Activated naive CD4-positive, alpha-beta T cell treated with Interleukin-2 at 50 U/mL for 16 hours (primary cell): ENCODE measurements at places on chromosomes 4 and X.

DNA sequence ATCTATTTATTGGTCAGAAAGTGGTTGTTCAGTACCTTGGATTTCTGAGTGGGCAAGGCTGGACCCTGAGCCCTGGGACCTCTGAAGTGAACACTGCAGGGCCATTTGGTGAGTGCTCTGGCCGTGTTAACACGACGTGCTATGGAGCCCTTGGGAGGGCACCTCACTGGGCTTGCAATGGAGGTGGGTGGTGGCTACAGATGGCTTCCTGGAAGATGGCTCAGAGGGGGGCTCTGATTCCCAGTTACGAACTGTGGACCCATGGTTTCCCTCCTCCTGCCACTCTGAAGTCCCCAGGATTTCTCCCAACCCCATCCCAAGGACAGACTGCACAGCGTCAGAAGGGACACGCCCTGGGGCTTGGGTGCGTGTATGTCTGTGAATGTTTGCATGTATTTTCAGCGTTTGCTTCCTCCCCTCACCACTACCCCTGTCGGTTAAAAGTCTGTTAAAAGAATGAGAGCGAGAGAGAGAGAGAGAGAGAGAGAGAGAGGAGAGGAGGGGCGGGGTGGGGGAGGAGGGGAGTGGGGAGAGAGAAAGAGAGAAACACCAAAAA lies 3.7 kb upstream of the RHOH start:
- no peak for DNase-seq

GRCh38 chrX:17052210-17052609 lies 105.8 kb downstream of the REPS2 start:
- no peak for DNase-seq

GRCh38 chr4:184293552-184293951 lies 75.9 kb upstream of the ENPP6 start:
- DNase-seq, result no peak

DNA sequence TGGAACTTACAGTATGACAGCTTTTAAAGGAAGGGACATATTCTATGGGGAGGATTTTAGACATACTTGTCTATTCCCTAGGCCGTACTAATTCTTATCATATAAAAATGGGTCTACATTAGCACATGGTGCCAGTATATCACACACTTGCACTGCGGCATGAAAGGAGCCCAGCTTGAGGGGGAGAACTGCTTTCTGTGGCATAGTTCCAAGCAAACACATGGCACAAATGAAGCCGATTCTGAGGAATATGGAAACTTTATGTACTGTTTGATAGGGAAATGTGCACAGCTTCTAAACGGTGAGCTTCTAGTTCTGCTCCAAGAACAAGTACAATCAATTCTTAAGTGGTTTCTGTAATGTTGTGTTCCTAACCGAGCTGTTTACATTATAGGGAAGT lies 675.6 kb upstream of the FTHL17 start:
- no peak for DNase-seq

GRCh38 chr4:139734201-139734874 lies 68.7 kb downstream of the MGST2 start:
- no peak for DNase-seq

DNA sequence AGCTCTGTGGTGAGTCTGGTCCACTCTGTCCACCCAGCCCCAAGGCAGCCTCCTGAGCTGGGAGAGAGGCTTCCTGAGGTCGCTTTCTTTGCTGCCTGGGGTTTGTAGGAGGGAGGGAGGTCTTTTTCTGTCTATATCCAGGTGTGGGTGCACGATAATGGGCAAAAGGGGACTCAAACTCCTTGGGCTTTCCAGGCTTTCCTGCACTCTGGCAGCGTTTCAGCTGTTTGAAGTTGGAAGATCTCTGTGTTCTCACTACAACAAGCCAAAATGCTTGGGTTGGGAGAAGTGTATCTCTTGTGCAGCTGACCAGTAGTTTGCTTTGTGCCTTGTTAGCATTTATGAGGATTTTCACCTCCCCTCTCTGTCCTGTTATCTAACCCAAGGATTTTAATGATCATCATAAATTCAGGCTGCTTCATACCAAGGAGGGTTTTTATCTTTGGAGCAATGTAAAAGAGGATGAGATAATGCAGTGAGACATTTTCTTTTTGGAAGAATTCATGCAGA lies 126.3 kb downstream of the REPS2 start:
- DNase-seq, result no peak

- no peak for DNase-seq
Observed at GRCh38 chr4:38071801-38072431, 111.7 kb downstream of the PTTG2 start.

- DNase-seq, result no peak
Observed at GRCh38 chr4:4981427-4981826, 37.8 kb downstream of the CYTL1 start.

DNA sequence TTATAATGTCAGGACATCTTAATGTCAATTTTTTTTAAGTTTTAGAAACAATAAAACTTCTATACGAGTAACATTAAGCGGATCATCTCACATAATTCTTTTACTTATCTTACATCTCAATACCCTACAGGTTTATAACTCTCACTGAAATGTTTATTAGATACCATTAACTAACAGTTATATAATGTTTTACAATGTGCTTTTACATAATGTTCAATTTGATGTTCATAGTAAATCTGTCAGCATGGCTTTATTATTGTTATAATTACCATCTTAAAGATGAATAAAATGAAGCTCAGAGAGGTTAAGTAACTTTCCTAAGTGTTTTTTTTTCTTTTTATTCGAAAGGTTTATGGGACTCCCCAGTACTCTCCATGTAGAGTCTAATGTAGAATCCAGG lies 33.9 kb upstream of the WDFY3 start:
- DNase-seq, result no peak

GRCh38 chr4:123848606-123849005 lies 452.0 kb downstream of the SPRY1 start:
- DNase-seq, result no peak

DNA sequence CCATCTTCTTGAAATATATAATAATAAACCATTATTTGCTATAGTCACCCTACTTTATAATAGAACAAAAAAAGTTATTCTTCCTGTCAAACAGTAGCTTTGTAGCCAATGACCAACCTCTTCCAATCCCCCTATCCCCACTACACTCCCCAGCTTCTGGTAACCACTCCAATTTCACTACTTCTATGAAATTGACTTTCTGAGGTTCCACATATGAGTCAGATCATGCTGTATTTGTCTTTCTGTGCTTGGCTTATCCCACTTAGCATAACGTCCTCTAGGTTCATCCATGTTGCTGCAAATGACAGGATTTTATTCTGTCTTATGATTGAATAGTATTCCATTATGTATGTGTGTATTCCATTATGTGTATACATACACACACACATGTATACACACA lies 809.7 kb upstream of the NDST4 start:
- DNase-seq, result no peak

GRCh38 chrX:42465821-42466220 lies 312.1 kb downstream of the PPP1R2C start:
- no peak for DNase-seq

DNA sequence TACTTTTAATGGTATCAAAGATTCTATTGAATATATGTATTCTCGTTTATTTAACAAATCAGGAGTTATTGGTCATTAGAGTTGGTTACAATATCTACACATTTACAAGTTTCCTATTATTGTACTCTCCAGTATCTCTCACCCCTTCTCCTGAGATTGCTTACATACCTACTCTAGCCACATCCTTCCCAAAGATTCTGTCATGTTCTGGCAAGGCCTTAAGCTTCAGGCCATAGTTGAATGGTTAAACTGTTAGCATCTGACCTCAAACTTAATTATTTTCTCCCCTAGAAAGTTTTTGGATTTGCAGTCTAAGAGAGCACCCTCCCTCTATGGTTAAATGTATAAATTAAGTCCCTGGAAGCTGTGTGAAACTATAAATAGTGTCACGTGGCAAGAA lies 784.2 kb downstream of the GLUD2 start:
- no peak for DNase-seq

GRCh38 chrX:8971116-8971515 lies 62.8 kb downstream of the FAM9B start:
- DNase-seq, result no peak

- DNase-seq, result no peak
Observed at GRCh38 chrX:68876731-68877130, 47.9 kb downstream of the EFNB1 start.

- DNase-seq, result no peak
Observed at GRCh38 chr4:104345598-104346242, 149.0 kb downstream of the CXXC4 start.

GRCh38 chrX:11725631-11726442 lies 32.2 kb upstream of the MSL3 start:
- DNase-seq, result no peak

GRCh38 chr4:7343950-7344349 lies 90.8 kb downstream of the PSAPL1 start:
- no peak for DNase-seq

GRCh38 chr4:122621016-122621507 lies at the start of gene IL21:
Gene IL21, minus strand, starts transcription at chr4:122621066. Its CDS starts 55 bp downstream, at chr4:122621011.
- no peak for DNase-seq

- no peak for DNase-seq
Observed at GRCh38 chrX:123525123-123525725, 207.6 kb downstream of the THOC2 start.

DNA sequence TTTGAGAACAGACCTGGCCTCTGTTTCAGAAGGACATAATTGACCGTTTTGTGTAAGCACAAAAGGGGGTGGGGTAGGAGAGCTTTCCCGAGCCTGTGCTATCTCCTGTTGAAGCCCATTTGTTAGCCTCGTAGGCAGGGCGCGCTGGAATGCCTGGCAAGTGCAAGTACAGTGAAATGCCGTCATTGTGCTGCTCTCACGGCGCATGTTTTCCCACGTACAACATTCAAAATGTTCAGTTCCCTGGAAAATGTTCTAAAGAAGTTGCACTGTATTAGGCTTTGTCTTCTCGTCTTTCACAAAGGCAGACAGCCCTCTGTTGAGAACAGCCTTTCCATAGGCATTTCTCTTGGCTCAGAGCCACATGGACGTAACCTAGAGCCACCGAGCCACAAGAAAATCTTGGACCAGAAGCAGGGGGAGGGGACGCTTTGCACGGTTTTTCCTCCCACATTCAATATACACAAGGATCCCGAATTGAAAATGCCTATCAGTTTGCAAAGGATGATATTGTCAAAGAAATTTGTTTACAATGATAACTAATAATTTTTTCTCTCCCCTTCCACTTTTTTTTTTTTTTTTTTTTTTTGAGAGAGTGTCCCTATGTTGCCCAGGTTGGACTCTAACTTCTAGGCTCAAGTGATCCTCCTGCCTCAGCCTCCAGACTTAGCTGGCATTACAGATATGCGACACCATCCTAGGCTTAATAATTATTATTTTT lies 54.6 kb upstream of the RAPGEF2 start:
- DNase-seq, result no peak

GRCh38 chrX:150615356-150615755 lies 46.9 kb downstream of the MTM1 start:
- DNase-seq, result no peak
